ENCODE measurements at places on chromosomes 3 and 15.

GRCh38 chr3:137116619-137117018 is 158.8 kb downstream of the IL20RB start:
- no peak for DNase-seq

GRCh38 chr3:82416349-82416748 is 654.9 kb upstream of the GBE1 start:
- no peak for DNase-seq

GRCh38 chr3:138317687-138318086 is 12.0 kb downstream of the NME9 start:
- DNase-seq, result no peak

GRCh38 chr3:80870476-80871041 is 890.9 kb downstream of the GBE1 start:
- DNase-seq, result no peak

GRCh38 chr15:47095833-47096232 is 621.5 kb upstream of the SEMA6D start:
- no peak for DNase-seq

Measured in RPMI7951 (cell line).